ENCODE measurements at places on chromosomes 2 and 18.

GRCh38 chr2:71691747-71692441 is 238.5 kb downstream of the DYSF start:
- DNase-seq, result no peak

DNA sequence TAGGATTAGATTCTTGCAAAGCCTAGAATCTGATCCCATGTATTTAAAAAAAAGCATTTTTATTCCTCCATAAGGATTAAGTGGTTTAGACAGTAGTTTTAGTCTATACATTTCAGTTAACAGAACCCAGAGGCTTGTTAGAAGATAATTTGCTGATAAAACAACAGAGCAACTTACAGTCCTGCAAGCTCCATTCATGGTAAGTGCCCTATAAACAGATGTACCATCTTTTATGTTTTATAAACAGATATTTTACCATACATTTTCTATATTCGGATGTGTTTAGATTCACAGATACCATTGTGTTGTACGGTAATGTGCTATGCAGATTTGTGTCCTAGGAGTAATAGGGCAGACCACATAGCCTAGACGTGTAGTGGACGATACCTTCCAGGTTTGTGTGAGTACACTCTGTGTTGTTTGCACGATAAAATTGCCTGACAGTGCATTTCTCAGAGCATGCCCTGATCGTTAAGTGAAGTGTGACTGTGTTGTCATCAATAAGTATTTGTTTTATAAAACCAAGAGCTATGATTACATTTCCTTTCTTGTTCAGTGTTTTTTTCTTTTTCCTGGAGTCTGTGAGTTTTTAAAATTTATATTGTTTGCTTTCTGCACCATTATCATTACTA is 54.2 kb downstream of the CERS6 start:
- DNase-seq, result no peak

GRCh38 chr2:88016086-88016959 is at the start of gene RNU2-63P:
TSS of gene RNU2-63P (minus strand) at chr2:88016547.
- peak; percentile 100 for DNase-seq

DNA sequence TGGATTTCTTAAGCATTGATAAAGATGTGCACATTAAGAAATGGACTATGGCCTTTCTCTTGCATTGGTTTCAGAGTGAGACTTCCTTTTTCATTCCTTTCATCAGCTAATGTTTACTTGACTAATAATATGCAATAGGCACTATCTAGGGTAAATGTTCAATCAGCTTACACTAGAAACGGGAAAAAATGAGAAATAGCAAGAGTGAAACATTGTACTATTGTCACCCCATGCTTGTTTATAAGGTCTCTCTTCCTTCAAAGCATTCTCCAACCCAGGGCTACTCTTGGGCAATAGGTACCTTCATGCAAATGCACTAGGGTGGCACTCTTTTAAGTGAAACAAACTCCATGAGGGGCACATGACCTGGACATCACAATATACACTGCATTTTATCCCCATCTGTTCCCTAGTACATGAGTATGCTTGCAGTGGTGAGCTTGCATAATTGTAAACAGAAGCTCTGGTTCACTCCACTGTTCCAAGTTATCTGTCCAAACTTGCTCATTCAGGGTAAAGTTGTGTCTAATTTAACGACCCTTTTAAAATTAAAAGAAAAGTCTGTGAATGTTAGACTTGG is 402.3 kb downstream of the ERBB4 start:
- DNase-seq, result no peak

DNA sequence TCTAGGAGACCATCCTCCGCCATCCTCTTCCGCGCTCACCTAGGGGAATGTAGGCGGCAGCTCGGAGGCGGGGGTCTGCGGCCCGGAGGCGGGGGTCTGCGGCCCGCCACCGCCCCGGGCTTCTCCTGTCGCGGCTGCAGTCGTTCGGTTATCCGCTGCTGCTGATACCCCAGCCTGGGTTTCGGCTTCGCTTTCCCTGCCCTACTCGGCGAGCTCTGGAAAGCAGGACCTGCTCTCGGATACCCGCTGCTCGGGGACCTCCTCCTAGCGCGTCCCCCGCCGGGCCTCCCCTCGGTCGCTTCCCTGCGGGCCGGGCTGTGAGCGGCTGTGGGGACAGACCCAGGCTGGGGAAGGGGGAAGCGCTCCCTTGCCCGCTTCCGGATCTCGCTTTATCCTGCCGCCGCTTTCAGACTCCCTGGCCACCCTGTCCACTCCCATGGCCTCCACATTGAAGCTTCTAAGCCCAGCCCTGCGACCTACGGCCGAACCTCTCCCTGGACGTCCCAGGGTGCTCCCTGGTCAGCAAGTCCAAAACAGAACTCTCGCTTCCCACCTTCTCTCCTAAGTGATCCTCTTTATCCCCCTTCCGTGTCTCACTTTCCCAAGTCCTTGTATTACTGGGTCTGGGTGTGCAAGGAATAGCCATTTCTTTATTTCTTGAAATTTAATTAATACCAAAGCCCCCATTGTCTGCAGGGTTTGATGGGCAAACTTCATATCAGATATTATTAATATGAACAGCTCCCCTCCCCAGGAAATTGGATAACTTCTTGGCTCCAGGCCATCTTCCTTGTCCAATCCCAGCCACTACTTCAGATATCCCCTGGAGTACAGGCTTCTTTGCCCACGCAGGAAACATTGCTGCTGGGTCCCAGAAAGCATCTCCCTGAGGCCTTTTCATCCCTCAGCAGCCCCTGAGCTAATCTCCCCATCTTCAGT is 769 bp downstream of the FKBP1B start:
- DNase-seq, result peak; percentile 3

Measured in NCI-H526 (cell line).